ENCODE measurements at places on chromosomes 2 and 18. TPM values are rescaled to one million over a fixed set of nuclear protein-coding genes. Genes with fewer than 3 reads are reported as not detected.

GRCh38 chr2:158189526-158189925 lies 87.8 kb downstream of the UPP2 start:
- no peak overlapping the region for H3K4me3 ChIP-seq
- H3K36me3 ChIP-seq: no peaks in the 10 kb centered on the region
- peaks cover 37% of the 10 kb centered on the region for H3K4me1 ChIP-seq
- DNase-seq: no peak

- no peaks in the 10 kb centered on the region for H3K27me3 ChIP-seq
- no peaks in the 10 kb centered on the region for H3K4me1 ChIP-seq
- H3K4me3 ChIP-seq: no peak overlapping the region
- no peak overlapping the region for H3K27ac ChIP-seq
These were observed 674.3 kb downstream of the ERBB4 start for GRCh38 chr2:211864328-211864727.

GRCh38 chr18:79108549-79109215 lies 39.5 kb downstream of the ATP9B start:
- no peak for DNase-seq
- no peaks in the 10 kb centered on the region for H3K27me3 ChIP-seq
- peaks cover 8% of the 10 kb centered on the region for H3K36me3 ChIP-seq
- H3K4me3 ChIP-seq: no peak overlapping the region

DNA sequence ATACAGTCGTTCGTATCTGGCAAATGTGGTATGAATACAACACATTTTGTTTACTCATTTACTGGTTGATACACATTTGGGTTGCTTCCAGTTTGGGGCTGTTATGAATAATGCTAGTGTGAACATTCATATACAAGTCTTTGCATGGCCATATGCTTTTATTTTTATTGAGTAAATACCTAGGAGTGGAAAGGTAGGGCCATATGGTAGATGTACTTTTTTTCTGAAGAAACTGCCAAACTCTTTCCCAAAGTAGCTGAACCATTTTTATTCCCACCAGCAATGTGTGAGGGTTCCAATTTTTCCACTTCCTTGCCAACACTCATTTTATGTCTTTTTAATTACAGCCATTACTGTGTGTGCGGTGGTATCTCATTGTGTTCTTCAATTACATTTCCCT lies 496.2 kb upstream of the NRXN1 start:
- no peak overlapping the region for H3K4me3 ChIP-seq
- H3K36me3 ChIP-seq: no peaks in the 10 kb centered on the region
- no peaks in the 10 kb centered on the region for H3K4me1 ChIP-seq
- DNase-seq: no peak
- no peaks in the 10 kb centered on the region for H3K27me3 ChIP-seq

GLI2 gene
- 49.1 TPM for total RNA-seq

TWIST2 gene
- total RNA-seq: 0.96 TPM

PCARE gene
- not detected for total RNA-seq

METTL4 gene
- 13.2 TPM for total RNA-seq

WNT10A gene
- not detected for total RNA-seq

ALK gene
- total RNA-seq: 2.1 TPM

Data from neural crest cell (in vitro differentiated cells).